ENCODE measurements at places on chromosomes 3 and 15.

DNA sequence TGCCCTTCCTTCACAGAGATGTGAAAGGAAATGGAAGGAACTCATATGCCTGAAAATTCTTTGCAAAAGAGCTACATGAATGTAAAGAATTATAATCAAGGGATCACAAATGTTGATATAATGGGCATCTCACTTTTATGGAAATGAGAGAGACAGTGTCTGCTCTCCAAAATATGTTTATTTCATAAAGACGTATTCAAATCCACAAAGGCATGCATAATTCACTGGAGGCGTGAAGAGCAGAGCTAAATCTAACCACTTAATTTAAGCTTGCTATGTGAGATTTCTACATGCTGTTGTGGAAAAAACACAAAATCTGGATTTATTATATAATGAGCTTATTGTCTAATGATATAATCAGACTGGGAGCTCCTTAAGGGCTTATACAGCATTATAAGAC, 469.1 kb downstream of the RAP2B start:
- no peak for DNase-seq

GRCh38 chr3:41600616-41601015, 361.3 kb downstream of the ULK4 start:
- peak; percentile 10 for DNase-seq

- DNase-seq = no peak
Observed at GRCh38 chr3:50430191-50430590, 70.9 kb upstream of the TMEM115 start.

DNA sequence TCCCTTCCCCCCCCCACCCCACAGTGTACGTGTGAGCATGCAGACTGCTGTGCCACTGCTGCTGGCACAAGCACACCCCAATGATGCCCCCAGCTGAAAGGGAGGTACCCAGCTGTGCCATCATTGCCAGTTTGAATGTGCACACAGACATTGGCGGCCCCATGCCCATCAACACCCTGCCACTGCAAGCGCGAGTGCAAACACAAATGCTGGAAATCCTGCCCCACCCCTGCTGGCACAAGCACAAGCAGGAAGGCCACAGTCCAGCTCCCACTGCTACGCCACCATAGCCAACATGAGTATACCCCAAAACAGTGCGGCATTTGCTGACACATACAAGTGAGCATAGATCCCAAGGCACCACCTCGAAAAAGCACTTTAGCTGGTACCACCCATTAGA, 222.9 kb downstream of the SCAPER start:
- DNase-seq = no peak

DNA sequence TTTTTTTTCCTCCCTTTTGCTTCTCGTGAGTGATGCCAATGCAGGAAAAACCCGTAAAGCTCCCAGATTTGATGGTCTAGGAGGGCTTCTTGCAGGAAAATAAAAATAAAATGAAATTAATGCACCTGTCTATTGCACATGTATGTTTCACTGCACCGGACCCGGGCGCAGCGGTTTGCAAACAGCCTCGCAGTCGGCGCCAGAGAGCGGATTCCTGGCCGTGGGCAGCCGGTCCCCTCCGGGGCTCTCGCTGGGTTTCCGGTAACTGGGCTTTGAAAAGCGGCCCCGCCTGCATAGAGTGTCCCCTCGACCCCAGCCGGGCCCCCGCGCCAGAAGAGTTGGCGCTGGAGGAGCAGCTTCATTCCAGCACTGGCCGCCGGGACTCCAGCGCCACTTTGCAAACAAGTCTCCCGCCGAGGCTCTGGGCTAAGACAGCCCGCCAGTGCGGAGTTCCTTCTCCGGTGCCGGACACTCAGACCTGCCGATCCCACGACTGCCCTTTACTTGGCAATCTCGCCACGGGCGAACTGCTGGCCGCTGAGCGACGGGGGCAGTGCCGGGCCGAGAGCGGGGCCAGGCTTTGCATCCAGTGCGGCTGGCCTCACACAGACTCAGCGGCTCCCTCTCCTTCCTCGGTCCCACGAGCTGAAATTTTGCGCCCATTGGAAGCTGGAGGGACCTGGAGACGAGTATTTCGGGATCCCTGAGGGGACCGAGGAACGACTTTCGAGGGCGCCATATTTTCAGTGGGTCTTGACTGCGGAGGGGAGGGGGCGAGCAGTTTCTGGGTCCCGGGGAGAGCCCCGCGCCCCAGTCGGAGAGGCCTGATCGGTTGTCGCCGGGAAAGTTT, 225.9 kb upstream of the C2CD4B start:
- peak; percentile 60 for DNase-seq

GRCh38 chr3:73484656-73485248, 140.0 kb downstream of the PDZRN3 start:
- DNase-seq = peak; percentile 24

GRCh38 chr3:179473565-179473964, 22.3 kb upstream of the GNB4 start:
- DNase-seq = no peak

- no peak for DNase-seq
Observed at GRCh38 chr3:177640319-177640965, 443.2 kb upstream of the TBL1XR1 start.

GRCh38 chr15:49235446-49236124, 65.5 kb downstream of the GALK2 start:
- peak; percentile 92 for DNase-seq

DNA sequence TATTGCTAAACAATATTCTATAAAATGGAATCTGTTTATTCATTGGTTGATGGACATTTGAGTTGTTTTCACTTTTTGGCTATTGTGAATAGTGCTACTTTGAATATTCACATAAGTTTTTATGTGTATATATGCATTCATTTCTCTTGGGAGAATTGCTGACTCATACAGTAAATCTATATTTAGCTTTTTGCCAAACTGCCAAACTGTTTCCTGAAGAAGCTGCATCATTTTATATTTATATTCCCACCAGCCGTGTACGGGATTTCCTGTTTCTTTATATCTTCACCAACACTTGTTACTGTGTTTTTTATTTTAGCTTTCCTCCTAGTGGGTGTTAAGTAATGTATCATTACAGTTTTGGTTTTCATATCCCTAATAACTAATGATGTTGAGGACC, 12.5 kb upstream of the TCAIM start:
- peak; percentile 39 for DNase-seq

- DNase-seq = no peak
Observed at GRCh38 chr3:71876135-71877105, 91.5 kb upstream of the PROK2 start.

- DNase-seq = no peak
Observed at GRCh38 chr3:29606416-29606815, 325.5 kb downstream of the RBMS3 start.

DNA sequence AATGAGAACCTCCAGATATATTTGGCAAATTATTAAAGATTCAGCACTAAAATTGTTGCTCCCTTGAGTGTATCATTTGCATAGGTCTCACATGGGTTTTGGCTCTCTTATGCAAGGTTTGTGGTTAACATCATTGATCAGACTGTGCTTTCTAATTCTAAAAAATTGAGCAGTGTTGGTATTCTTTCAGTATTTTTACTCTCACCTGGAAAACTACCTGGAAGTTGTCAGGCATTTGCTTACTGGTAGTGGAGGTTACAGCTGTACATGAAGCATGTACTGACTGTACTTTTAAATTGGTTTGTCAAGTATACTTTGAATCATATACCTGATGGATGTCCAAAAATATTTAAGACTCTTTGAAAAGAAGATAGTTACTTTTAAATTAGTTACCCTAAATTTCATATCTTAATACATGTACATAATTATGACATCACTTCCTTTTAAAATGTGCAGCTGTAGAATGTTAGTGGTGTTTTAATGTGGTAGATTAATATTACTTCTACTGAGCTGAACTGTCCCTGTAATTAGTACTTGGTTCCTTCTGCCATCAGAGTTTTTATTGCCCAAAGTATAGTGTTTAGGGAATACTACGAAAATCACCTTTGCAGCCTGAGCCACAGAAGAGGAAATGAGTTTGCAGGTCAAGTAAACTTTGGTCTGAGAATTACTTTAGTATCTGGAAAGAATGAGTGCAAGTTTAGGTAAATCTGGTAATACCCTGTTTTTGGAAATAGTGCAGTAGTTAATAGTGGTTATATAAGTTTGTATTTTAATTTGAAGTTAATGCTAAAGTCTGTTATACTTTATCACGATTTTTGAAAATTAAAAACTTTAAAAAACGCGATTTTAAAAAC, 2.8 kb downstream of the CHD2 start:
- DNase-seq = no peak

DNA sequence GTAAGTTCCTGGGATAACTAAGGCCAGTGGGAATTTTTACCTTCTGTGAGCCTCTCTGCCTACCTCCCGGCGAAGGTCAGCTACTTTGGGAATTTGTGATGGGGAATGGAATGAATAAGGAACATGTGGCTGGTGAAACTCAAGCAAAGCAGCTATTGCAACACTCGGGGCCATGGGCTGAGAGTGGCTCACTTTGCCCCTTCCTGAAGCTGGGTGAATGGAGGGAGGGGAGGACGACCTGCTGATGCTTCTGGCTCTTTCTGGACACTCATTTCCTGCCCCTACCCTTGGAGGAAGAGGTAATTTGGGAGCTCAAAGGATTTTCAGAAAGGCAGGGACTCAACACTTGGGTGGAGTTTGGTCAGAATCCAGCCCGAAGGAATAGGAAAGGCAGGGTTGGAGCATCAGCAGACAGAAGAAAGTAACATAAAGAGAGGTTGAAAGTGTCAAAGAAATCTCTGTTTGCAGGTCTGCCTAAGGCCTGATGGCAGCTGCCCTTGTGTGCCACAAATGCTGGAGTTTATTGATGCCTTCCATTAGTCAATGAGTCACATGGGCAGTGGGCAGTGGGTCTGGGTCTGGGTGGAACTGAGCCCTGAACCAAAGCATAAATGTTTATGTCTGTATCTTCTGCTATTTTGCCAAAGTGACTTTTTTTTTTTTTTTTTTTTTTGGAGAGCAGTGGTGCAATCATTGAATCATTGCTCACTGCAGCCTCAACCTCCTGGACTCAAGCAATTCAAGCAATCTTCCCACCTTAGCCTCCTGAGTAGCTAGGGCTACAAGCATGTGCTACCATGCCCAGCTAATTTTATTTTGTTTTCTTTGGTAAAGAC, 12.4 kb downstream of the LAMP3 start:
- peak; percentile 27 for DNase-seq

DNA sequence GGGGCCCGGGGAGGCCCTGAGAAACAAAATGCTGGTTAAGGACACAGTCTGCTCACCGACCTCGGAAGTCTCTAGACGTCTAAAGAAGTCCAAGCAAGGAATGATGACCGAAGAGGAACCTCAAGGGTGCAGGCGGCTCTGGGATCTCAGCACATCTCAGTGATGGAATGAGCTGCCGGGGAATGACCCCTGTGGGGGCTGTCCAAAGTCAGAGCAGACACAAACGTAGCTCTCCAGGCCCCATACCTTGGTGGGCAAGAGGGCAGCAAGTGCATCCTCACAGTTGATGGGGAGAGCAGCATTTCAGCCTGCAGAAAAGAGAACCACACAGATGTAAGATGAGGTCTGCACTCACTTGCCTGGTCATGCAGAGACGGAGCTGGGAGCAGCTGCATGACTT, 129.1 kb downstream of the IGF1R start:
- DNase-seq = no peak

GRCh38 chr3:124860599-124860998, 26.6 kb downstream of the ITGB5 start:
- DNase-seq = peak; percentile 98

- DNase-seq = peak; percentile 44
Observed at GRCh38 chr3:53150247-53151085, 10.5 kb upstream of the PRKCD start.

DNA sequence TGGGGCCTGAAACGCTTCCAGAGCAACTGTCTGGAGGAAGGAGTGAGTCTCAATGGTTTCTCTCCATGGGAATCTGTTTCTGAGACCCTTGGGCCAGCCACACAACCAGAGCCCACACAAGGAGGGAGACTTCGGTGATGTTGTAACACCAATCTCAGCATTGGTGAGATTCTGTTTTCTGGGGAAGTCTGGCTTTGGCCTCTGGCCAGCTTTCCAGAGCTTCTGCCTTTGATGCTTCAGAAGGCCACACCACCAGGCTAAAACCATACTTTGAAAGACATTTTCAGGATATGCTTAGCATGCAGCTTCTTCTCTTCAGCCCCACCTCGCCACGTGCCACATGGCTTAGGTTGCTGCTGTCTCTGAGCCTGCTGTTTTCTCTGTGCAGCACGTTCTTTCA, 3.6 kb upstream of the EEFSEC start:
- no peak for DNase-seq

- DNase-seq = no peak
Observed at GRCh38 chr3:117743993-117744392, 1034.4 kb downstream of the TUSC7 start.

- no peak for DNase-seq
Observed at GRCh38 chr3:16302082-16302631, 37.1 kb downstream of the OXNAD1 start.

DNA sequence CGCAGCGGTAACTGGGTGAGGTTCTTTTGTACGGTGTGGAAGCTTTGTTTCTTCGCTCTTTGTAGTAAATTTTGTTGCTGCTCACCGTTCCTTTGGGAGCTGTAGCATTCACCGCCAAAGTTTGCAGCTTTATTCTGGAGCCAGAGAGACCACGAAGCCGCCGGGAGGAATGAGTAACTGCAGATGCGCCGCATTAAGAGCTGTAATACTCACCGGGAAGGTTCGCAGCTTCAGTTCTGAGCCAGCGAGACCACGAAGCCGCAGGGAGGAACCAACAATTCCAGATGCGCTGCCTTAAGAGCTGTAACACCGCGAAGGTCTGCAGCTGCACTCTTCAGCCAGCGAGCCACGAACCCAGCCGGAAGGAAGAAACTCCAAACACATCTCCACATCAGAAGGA, 56.0 kb upstream of the DYNC1LI1 start:
- DNase-seq = no peak

DNA sequence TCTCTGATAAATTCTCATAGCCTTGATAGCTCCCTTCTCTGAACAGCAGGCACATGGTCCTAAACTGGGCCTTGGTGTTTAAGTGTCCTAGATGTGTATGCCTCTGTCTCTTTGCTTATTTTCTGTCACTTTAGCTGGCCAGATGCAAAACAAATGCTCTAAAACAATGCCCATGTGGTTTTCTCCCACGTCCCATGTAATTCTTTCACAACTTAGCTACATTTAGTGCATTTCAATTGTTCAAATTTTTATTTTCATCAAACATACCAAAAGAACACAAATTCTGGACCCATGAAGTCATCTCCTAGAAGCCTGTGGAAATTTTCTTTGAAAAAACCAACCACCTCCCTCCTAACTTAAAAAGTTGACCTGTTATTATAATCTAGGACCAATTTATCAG, 491.3 kb upstream of the AGTR1 start:
- no peak for DNase-seq

GRCh38 chr3:171116365-171116764, 89.8 kb upstream of the SLC2A2 start:
- DNase-seq = peak; percentile 69

All from cardiac fibroblast (primary cell).